ENCODE measurements at places on chromosomes 11 and 22.

DNA sequence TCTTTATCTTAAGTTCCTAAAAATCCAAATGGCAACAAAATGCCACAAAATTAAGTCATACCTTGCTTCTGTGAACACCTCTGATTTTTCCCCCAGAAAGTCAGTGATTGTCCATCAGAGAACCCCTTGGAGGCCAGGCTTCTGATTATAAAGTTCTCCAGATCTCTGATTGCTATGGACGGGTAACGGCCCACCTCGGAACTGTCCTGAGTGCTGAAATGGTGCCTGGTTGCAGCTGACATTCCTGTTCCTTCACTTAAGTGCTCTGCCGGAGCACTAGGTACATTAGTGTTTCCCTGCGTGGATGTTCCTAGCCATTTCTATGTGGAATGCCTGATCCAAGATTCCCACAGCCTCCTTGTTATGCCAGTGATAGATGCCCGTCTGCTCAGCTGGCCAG is 85.0 kb downstream of the CHST1 start:
- DNase-seq, result no peak

- no peak for DNase-seq
Observed at GRCh38 chr11:77074205-77074604, 7.4 kb downstream of the CAPN5 start.

- DNase-seq, result no peak
Observed at GRCh38 chr22:45642986-45643385, 28.6 kb upstream of the ATXN10 start.

DNA sequence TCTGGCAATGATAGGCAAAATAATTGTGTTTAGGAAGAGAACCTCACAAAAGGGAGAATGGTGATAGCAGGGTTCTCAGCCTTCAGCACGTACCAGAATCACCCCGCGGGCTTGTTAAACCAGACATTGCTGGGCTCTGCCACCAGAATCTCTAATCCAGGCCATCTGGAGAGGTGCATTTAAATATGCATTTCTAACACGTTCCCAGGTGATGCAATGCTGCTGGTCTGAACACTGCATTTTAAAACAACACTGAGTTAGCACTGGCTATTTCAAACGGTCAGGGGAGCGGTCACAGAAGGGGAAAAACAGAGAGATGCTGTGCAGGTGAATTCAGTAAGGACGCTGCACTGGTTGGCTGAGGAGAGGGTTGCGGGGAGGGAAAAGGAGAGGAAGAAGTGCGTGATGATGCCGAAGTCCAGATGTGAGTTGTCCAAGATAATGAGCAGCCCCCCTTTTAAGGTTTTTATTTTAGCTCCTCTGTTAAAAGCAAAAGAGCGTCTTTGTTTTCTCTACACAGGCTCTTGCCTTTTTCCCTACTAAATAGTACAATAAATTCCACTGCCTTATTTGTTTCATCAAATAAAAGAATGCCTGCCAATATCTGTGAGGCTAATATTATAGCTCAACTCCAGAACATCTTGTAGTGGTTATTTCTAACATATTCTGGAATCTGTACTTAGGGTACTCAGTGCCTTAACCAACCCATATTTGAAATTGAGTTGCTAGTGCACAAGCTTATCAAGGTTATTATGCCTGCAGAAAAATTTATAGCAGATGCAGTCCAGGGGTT is 109.6 kb upstream of the POU2AF2 start:
- no peak for DNase-seq

DNA sequence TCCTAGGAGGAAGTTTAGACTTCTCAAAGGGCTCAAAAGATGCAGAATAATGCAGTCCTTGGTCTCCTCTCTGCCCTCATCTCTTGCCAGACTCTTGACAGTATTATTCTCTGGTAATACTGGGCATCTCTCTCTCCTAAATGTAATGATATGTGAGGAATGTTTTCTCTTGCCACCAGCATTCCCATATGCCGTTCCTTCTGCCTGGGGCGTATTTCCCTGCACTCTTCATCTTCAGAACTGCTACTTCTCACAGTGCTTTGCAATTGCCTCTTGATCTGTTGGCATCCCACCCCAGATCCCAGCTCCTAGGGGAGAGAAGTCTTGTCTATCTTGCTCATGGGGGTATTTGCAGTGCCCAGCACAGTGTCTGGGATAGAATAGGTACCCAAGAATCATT is 107.4 kb downstream of the RASSF10 start:
- no peak for DNase-seq

- no peak for DNase-seq
Observed at GRCh38 chr11:45678976-45679375, 13.6 kb upstream of the CHST1 start.

- no peak for DNase-seq
Observed at GRCh38 chr22:38193580-38193979, 8.2 kb upstream of the MAFF start.
